Fibroblast of gingiva (primary cell): ENCODE measurements at places on chromosomes 5 and 9.

DNA sequence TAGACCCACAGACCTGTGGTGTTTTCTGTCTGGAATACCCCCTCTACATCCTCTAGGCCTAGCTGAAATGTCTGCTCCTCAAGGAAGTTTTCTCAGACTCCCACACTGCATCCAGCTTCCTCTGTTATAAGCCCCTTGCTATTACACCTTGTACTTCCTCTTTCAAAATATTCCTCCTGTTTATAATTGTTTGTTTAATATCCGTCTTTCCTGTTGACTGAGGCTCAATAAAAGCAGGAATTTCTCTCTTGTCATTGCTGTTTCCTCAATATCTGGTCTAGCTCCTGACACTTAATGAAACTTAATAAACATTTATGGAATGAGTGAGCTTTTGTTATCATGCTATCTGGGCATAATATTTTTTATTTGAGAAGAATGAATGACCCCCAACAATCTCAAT, 34.1 kb upstream of the IQGAP2 start:
- no peak for DNase-seq

DNA sequence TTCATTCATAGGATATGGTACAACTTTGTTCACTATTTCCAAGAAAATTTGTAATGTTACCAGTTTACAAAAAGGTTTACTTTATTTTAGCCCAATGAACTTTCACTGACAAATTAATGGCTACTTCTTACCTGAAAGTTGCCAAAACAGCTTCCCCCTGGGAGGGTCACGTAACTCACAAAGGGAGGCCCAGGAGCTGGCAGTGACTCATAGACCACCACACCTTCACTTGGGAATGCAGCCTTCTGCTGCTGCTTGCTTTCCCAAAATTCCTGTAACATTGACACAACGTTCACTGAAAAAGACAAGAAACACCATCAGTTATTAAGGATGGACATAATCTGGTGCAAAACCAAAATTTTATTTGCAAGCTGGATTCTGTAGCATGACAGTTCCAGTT, 18.1 kb downstream of the LIX1 start:
- no peak for DNase-seq

DNA sequence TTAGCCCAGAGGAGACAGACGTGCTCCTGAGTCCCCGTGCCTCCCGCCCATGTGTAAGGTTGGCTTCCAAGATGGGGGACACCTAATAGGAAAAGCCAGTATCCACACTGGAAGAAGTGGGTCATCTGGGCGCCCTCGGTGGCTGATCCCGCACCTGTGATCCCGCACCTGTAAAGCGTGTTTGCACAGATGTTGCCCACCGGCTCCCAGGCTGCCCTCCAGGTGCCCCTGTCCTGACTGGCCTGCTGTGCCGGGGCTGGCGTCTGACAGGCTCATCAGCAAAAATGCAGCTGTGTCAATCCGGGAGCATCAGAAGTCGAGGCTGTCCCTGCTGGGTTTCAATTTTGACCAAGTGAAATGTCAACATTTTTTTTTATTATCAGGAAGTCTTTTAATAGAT, 88.5 kb downstream of the IRX1 start:
- DNase-seq, result no peak

DNA sequence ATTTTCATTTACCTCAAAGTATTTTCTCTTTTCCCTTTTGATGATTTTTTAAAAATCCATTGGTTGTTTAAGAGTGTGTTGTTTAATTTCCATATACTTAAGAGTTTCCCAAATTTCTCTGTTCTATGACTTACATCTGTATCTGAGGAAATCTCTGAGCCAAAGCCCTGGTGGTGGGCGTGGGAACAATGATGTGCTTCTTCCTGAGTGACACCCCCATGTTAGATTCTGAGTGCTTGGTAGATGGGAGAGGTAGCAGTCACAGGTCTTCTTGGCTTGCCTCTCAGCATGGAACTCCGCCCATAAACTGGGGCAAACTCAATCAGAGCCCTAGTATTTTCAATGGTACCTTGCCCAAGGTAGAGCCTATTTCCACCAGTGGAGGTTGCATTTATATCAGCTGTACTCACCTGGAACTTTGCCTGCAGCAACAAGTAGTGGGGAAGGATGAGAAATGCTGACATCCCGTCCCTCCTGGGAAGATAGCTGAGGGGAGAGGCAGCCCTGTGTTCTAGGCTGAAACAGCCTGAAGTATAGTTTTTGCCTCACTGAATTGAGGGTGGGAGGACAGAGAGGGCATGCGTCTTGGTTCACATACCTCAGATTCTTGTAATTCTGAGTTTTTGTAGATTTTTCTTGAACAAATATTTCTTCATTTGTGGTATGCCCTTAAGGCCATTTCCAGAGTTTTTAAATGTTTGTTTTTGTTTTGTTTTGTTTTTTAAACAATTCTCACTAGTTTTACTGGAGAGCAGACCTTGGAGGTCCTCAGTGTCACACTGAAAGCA, 26.4 kb downstream of the C9orf43 start:
- DNase-seq, result peak; percentile 52

DNA sequence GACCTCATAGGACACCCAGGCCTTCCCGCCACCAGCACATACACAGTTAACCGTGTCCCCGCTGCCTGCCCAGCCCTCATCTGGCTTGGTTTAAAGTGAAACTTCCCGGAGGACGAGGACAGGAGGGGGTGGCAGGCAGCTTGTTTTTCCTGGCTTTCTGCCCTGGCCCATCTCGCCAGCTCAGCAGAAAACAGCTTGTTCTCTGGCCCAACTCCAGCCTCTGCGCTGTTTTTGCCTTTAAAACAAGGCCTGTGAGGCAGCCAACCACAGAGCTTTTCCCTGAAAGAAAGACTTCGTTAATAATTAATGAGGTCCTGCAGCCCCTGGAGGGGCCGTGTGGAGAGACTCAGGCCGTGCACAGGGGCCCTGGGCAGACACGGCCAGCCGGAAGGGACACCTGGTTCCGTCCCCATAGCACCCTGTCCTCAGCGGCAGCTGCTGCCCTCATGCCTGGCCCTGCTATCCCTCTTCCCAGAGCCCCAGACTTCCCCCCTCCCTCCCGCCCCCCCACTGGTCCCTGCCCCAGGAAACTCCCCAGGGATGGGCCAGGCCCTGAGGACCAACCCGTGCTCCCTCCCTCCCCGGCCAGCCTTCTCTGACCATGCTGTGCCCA, 108.7 kb downstream of the RXRA start:
- peak; percentile 97 for DNase-seq

GRCh38 chr5:169545762-169546161, 37.8 kb upstream of the SPDL1 start:
- DNase-seq, result no peak

DNA sequence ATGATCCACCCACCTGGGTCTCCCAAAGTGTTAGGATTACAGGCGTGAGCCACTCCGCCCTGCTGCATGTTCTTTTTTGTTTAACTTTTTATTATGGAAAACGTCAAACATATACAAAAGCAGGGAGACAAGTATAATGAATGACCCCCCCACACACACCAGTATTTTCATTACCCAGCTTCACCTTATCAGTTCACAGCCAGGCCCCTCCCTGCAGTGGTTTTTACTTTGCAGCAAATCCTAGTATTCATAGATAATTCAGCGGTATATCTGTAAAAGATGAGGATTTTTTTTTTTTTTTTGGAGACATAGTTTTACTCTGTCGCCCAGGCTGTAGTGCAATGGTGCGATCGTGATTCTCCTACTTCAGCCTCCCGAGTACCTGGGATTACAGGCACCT, 2.3 kb downstream of the POMT1 start:
- no peak for DNase-seq

- DNase-seq, result peak; percentile 73
Measured at GRCh38 chr5:91281401-91281800, 101.7 kb downstream of the ARRDC3 start.

- DNase-seq, result no peak
Measured at GRCh38 chr9:127109212-127109711, 13.2 kb downstream of the ANGPTL2 start.

GRCh38 chr5:14406554-14406849, 175.1 kb upstream of the OTULINL start:
- DNase-seq, result peak; percentile 28

GRCh38 chr5:180313677-180314505, 22.0 kb upstream of the MAPK9 start:
- DNase-seq, result peak; percentile 85

GRCh38 chr5:55096182-55096581, 6.3 kb upstream of the GZMA start:
- DNase-seq, result no peak
